ENCODE measurements at places on chromosomes 7 and 10. TPM values are rescaled to one million over a fixed set of nuclear protein-coding genes. Genes with fewer than 3 reads are reported as not detected.
A peak's percentile ranks its signal among the peaks of the same experiment; 100 is the strongest.

DNA sequence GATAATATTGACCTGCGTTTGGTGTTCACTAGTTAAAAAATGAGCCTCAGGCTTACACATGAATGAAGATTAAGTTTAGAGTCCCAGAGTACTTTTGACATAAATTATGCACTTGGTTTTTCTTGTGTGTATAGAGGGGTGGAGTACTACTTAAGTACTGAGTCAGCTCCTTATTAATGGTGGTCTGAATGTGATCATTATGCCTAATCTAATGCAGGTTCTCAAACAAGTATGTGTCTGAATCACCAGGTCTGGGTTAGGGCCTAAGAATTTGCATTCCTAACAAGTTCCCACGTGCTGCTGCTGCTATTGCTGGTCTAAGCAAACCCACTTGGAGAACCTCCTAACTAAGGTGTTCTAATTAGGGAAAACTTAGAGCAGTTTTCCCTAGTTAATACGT is 30.7 kb upstream of the STOX1 start:
- no peak for DNase-seq

DNA sequence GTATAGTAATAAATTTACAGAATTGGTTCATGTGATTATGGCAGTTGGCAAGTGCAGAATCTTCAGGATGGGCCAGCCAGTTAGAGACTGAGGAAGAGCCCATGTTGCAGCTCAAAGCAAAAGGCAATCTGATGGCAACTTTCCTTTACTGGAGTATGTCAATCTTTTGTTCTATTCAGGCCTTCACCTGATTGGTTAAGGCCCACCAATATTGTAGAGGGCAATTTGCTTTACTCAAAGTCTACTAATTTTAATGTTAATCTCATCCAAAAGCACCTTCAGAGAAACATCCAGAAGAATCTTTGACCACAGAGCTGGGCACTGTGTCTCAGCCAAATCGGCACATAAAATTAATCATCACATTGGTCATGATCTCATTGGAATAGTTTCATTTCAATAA is 20.0 kb upstream of the POM121L12 start:
- no peak for DNase-seq

- DNase-seq, result no peak
Observed at GRCh38 chr7:69122953-69123352, 475.3 kb upstream of the AUTS2 start.

- DNase-seq, result no peak
Observed at GRCh38 chr10:128280271-128280670, 154.0 kb upstream of the MKI67 start.

DNA sequence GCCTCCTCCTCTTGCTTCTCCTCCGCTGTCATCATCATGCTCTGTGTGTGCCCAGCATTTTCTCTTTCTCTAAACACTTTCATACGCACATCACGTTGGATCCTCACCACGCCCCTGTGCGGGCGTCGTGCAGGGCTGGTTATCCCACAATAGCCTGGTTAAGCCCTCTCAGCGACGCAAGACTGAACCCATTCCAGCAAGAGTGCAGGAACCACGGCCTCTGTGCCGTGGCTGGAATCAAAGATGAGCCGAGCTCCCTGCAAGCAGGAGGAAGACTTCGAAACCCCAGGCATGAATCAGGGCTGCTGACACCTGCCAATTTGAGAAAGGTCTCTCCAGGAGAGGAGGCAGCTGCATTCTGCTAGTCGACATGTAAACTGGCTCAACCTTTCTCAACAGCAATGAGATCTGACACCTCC is 74.8 kb upstream of the FOXK1 start:
- no peak for DNase-seq

- no peak for DNase-seq
Observed at GRCh38 chr7:140033036-140033435, 29.7 kb downstream of the PARP12 start.

DNA sequence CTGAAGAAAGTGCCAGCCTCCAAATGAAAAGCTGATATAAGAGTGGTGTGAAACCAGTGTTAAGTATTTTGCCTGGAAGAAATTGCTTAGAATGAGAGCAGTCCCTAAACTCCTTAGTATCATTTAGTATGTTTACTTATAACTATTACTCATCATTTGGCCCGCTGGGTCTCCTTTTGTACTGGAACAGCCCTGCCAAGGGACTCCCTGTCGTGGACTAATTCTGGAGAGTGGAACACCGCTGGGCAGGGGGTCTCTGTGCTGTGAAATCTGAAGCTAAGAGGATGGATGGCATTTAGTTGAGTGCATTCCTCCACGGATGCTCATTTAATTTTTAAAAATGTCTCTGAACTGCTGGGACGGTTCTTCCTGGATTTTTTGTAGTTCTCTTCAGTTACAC is 889.9 kb upstream of the C7orf33 start:
- no peak for DNase-seq

DNA sequence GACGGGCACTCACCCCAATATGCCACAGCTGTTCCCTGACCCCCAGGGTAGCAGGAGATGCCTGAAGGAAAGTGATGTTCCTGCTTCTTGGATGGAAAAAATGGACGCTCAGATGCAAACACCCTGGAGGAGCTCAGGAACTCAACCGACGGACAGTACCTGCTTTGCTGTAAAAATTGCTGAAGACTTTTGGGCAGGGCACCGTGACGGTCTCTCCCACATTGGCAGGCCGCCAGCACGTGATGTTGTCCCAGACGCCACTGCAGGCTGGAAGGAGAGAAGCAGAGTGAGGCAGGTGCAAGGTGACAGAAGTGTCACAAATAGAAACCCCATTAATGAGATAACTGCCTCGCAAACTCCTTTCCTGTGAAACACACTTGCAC is 35.0 kb downstream of the VIPR2 start:
- no peak for DNase-seq

DNA sequence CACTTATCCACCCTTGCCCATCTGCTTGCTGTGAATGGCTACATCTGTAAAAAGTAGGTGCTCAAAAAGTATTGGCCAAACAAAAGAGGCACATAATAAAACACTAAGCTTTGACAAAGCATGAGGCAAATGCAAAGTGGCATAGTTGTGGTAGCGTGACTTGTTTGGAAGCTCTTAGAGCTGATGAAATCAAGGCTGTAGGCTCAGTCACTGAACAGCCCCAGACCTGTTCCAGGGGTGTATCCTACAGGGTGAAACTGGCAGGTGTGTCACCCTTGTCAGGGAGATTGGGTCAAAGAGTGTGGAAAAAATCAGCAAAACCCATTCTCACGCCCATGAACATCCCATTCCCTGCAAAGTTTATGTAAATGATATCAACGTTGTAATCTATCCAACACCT is 427.4 kb downstream of the PLXNA4 start:
- no peak for DNase-seq

DNA sequence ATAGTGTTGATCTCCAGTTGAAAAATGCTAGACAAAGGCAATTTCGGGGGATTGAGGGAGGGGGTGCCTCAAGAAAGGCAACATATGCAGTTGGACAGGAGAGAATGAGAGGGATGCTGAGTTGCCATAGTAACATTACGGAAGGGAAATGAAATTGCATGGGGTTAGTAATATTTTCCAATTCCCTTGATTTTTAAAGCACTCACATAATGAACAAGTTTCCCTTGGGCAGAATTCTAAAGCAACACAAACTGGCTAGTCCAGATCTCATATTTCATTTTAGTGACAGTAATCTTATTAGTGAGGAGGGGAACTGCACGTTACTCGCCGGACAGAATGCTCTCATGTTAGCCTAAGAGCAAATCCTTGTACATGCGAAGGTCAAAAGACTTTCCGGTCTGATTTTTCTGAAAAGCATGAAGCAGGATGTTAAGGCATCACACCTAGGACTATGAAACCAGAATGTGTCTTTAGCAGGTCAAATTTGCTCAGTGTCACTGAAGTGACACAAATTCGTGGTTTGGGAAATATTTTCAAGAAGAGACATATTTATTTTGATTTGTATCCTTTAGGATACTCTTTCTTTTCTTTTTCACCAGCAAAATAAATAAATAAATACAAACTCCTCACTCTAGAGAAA is 165.5 kb downstream of the ANK3 start:
- no peak for DNase-seq

DNA sequence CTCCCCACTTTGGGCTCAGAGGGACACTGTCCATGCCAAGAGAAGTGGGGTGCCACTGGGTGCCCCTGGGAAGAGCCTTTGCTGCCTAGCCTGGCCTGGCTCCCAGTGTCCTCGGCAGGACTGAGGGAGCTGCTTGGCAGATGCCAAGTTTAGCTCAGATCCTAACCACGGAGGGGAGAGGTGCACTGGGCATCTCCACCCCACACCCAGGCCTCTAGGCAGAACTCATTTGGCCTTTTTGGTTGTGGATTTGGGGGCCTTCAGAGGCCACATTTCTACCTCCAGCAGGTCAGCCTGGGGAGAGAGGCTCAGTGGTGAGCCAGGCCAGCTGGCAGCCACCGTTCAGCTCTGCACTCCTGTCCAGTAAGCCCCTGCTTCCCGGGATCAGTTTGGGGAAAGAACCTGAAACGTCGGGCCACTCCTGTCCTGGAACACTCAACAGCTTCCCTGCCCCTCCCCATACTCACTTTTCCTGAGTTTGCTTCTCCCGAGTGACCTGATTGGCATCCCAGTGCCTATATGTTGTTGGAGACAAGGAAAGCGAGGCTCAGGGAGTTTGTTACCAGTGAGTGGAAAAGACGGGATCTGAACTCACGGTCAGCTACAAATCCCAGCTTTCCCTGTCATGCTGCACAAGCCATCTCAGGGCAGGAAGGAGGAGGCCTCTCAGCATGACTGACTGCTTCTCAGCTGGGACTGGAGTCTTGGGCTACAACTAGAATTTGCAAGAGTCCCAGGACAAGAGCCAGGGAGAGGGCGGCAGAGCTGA is 11.2 kb upstream of the CXCL12 start:
- peak; percentile 1 for DNase-seq

- DNase-seq, result no peak
Observed at GRCh38 chr10:131841661-131842139, 59.1 kb upstream of the PPP2R2D start.

DNA sequence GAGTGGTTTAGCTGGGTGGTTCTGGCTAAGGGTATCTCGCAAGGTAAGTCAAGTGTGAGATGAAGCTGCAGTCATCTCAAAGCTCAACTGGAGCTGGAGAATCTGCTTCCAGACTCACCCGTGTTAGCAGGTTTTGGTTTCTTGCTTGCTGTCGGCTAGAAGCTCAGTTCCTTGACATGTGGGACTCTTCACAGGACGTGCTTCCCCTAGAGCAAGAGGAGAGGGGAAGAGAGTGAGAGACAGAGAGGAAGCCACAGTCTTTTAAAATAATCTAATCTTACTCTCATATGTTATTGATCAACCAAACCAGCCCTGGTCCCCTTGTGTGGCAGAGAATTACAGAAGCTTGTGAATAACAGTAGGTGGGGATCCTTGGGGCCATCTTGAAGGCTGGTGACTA is 199.5 kb downstream of the REEP3 start:
- DNase-seq, result peak; percentile 23

- DNase-seq, result no peak
Observed at GRCh38 chr10:51860257-51860656, 160.9 kb upstream of the CSTF2T start.

DNA sequence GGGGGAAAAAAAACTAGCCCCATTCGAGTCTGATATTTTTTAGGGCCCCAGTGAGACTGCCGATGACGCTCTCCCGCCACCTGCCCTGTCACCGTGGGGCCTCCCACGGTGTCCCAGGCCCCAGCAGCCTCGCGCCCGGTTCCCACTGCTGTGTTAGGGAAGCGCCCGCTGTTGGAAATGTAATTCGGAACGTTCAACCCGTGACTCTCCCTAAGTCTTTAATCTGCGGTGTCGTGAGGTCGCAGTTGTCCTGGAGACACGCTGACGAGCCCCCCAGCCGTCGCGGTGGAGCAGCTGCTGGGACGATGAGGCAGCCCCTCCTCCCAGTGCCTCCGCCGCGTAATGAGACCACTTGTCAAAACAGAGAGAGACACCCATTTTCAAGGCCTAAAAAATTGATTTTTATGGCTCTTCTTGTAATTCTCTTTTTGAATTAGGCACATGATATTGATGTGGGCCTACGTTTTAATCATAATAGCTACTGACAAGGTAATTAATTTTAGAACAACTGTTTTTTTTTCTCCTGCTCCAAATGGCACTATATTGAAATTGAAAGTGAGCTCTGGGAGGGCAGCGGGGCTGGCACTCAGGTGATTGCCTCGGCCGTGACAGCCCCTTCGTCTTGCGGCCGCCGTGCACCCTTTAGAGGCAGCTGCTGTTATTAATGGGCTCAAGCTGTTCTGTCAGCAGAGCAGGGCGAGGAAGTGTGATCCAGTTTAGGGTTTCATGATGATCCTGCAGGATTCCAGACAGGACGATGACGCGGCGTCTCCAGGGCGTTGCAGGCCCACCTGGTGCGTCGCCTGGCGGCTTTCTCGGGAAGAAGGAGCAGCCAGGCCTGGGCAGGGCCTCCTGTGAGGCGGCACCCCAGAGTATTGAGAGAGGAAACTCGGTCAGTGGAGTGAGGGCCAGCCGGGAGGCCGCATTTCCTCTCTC is 63.3 kb downstream of the NKX6-2 start:
- no peak for DNase-seq

- no peak for DNase-seq
Observed at GRCh38 chr7:27900006-27900405, 160.0 kb downstream of the TAX1BP1 start.

- DNase-seq, result no peak
Observed at GRCh38 chr7:101306307-101306706, 15.3 kb downstream of the IFT22 start.

GRCh38 chr7:106071356-106071998 is 40.6 kb downstream of the SYPL1 start:
- peak; percentile 64 for DNase-seq

DNA sequence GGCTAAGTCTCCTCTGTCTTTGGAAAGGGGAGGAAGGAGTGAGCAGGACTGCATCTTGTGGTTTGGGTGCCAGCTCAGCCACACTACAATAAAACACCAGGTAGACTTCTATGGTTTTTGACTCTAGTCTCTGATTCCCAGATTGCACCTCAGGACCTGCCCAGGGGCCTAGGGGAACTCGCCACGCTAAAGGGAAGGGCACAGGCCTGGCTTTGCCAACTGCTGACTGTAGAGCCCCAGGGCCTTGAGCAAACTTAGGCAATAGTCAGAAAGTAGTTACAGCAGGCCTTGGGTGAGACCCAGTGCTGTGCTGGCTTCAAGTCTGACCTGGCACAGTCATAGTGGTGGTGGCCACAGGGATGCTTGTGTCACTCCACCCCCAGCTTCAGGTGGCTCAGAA is 24.2 kb upstream of the PRR15 start:
- DNase-seq, result no peak

DNA sequence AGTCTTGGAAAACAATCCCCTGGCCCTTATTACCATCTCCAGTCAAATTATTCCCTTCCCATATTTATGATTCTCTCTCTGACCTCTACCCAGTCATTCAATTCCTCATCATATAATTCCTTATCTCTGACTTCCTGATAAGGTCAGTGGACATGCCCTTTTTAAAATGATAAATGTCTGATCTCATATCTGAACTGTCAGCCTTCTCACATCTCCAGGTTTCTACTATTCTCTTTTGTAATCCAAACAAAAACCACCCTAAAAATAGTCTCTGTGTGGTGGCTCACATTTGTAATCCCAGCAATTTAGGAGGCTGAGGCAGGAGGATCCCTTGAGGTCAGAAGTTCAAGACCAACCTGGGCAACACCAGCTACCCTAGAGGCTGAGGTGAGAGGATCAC is 11.9 kb downstream of the GSDME start:
- DNase-seq, result no peak

- DNase-seq, result no peak
Observed at GRCh38 chr7:142451296-142451695, 193.4 kb upstream of the PRSS58 start.

The ZNF365 gene
- total RNA-seq, result not detected

The ZNF33B gene
- total RNA-seq, result 32.9 TPM

The EMX2 gene
- not detected for total RNA-seq

The GJD4 gene
- not detected for total RNA-seq

The PRSS37 gene
- not detected for total RNA-seq

The ICA1 gene
- total RNA-seq, result 1.5 TPM

The CDHR1 gene
- total RNA-seq, result 0.07 TPM

The ATP6V1F gene
- 123 TPM for total RNA-seq

The TOMM7 gene
- 188 TPM for total RNA-seq

The FOXP2 gene
- total RNA-seq, result not detected

The DGKB gene
- total RNA-seq, result not detected
